ENCODE measurements at places on chromosomes 11 and 22. TPM values are rescaled to one million over a fixed set of nuclear protein-coding genes. Genes with fewer than 3 reads are reported as not detected.

Gene SLC17A6
- not detected for total RNA-seq

Gene PAMR1
- not detected for total RNA-seq

Gene SPDYC
- total RNA-seq = not detected

GRCh38 chr22:40014667-40015248 lies 20.0 kb downstream of the FAM83F start:
- H3K4me1 ChIP-seq = peaks cover 6% of the 10 kb centered on the region
- H3K36me3 ChIP-seq = no peaks in the 10 kb centered on the region
- no peak overlapping the region for H3K27ac ChIP-seq
- DNase-seq = no peak

DNA sequence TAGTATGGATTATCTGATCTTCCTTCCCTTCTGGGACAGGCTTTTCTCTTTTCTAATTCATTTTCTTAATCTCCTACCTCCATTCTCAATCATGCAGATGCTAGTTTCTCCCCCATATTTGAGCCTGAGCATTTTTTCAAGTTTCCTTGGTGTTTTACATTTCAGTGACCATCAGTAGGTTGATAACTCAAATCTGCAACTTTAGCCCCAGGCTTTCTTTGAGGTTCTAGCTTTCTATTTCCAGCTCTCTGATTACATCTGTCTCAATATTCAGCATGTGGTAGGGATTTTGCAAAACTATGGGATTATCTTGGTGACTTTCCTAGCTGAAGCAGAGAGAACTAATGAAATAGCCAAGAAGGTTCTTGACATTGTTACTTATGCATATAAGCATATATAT lies 67.8 kb downstream of the ARHGEF12 start:
- no peak overlapping the region for H3K27ac ChIP-seq
- H3K27me3 ChIP-seq = no peaks in the 10 kb centered on the region
- H3K4me1 ChIP-seq = no peaks in the 10 kb centered on the region
- no peak for DNase-seq
- H3K4me3 ChIP-seq = no peak overlapping the region
- no peaks in the 10 kb centered on the region for H3K36me3 ChIP-seq

- no peak overlapping the region for H3K4me3 ChIP-seq
- peaks cover 67% of the 10 kb centered on the region for H3K4me1 ChIP-seq
- no peaks in the 10 kb centered on the region for H3K36me3 ChIP-seq
- H3K27me3 ChIP-seq = no peaks in the 10 kb centered on the region
- peak overlapping the region; percentile 57 for H3K27ac ChIP-seq
Observed at GRCh38 chr11:118051611-118052461, 25.0 kb upstream of the TMPRSS4 start.

- H3K36me3 ChIP-seq = no peaks in the 10 kb centered on the region
- no peak overlapping the region for H3K4me3 ChIP-seq
- no peaks in the 10 kb centered on the region for H3K27me3 ChIP-seq
- no peak for DNase-seq
- no peak overlapping the region for H3K27ac ChIP-seq
Observed at GRCh38 chr11:24122291-24122690, 374.6 kb upstream of the LUZP2 start.

DNA sequence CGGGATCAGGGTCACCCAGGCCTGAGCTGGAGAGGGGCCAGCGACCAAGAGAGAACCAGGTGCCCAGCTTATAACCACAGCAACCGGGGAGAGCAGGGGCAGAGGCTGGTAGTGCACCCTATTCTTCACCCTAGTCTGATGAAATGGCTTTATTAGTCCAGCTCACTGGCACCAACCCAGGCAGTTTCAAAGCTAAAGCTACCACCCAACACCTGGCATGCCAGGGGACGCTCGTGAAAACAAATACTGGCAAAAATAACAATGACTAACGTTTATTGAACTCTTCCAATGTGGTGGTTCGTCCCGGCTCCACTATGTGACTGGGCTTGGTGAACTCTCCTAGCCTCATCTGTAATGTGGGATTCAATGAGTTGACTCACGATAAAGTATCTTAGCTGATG lies 30.6 kb downstream of the SCGB1A1 start:
- no peaks in the 10 kb centered on the region for H3K27me3 ChIP-seq
- H3K4me3 ChIP-seq = no peak overlapping the region
- H3K4me1 ChIP-seq = peaks cover 5% of the 10 kb centered on the region
- H3K36me3 ChIP-seq = no peaks in the 10 kb centered on the region
- H3K27ac ChIP-seq = no peak overlapping the region

GRCh38 chr11:121572571-121573059 lies 119.8 kb upstream of the SORL1-AS1 start:
- no peak overlapping the region for H3K4me3 ChIP-seq
- H3K27me3 ChIP-seq = no peaks in the 10 kb centered on the region
- no peak overlapping the region for H3K27ac ChIP-seq
- peaks cover 77% of the 10 kb centered on the region for H3K36me3 ChIP-seq

- H3K27ac ChIP-seq = no peak overlapping the region
- H3K4me3 ChIP-seq = no peak overlapping the region
- no peaks in the 10 kb centered on the region for H3K27me3 ChIP-seq
Observed at GRCh38 chr11:59680287-59681154, 11.7 kb upstream of the PATL1 start.

DNA sequence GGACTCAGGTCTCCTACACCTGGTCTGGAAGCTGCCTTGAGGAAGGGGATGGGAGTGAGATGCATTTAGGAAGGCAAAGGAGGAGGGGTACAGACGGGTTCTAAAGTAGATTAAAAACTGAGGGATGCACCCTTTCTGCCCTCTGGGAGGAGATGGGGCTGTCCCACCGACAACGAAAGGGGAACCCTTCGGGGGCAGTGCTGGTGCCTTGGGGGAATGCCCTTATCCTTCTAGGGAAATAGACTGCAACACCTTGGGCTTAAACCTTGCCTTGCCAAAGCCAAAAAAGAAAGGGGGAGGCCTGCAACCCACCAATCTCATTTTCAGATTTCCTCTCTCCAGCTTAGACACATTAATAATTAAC lies 89.8 kb downstream of the PLEKHA7 start:
- no peak overlapping the region for H3K27ac ChIP-seq
- H3K36me3 ChIP-seq = no peaks in the 10 kb centered on the region
- H3K4me3 ChIP-seq = no peak overlapping the region
- DNase-seq = no peak

DNA sequence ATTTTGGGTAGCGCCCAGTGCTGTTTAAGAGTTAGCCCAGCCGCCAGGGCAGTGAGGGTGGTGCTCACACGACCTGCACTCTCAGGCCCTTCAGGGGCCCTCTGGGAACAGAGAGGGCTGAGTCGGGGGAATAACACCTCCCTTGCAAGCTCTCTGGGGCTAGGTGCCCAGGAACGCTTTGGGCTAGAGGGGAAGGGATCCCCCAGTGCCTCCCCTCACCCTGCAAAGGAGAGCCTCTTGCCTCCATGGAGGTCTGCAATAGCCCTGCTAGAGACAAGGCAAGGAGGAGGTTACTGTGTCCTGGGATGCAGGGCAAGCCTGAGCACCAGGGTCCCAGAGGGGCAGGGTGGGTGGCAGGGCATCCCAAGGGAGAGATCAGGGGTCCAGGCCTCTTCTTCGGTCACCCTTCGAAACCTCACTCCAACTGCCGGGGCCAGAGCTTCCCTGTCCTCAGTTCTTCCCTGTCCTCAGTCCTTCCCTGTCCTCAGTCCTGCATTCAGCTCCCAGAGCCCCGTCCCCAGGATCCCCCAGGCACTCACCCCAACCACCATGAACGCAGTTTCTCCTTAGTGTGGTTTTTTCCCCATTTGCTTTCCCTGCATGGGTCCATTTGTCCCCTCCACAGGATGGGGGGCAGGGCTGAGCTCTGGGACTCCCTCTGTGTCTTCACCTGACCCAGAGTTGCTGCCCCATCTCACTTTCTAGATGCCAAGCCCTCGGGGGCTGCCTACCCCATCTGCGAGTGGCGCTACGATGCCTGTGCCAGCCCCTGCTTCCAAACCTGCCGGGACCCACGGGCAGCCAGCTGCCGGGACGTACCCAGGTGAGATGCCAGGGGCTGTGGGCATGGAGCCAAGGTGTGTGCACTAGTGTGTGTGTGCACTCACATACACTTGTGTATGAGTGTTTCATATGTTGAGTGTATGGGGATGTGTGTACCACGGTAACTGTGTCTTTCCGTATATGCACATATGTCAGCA lies 60.8 kb downstream of the OTOG start:
- no peak for DNase-seq
- H3K27ac ChIP-seq = no peak overlapping the region
- no peaks in the 10 kb centered on the region for H3K36me3 ChIP-seq
- H3K4me3 ChIP-seq = no peak overlapping the region
- no peaks in the 10 kb centered on the region for H3K27me3 ChIP-seq

DNA sequence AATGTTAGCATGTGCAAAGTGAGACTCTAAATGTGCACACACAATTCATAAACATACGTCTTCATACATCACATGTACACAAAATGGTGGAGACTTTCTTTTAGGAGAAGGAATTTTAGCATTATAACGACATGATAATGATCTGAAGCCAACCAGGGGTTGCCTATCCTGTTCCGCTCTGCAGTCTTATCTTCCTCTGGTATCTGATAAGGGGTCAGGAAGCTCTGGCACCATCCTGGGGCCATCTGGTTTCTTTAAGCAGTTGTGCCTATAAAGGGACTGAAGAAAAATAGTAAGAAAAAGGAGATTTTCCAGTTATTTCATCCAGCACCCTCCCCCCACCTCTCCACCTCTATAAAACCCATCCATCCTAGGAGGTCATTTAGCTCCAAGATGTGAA lies 5.8 kb upstream of the NUP50 start:
- H3K27ac ChIP-seq = no peak overlapping the region
- peaks cover 12% of the 10 kb centered on the region for H3K36me3 ChIP-seq
- DNase-seq = no peak
- H3K27me3 ChIP-seq = no peaks in the 10 kb centered on the region
- H3K4me3 ChIP-seq = no peak overlapping the region

GRCh38 chr11:565921-566509 lies 5.2 kb downstream of the RASSF7 start:
- H3K27ac ChIP-seq = no peak overlapping the region
- no peak for DNase-seq
- peaks cover 22% of the 10 kb centered on the region for H3K4me1 ChIP-seq
- no peaks in the 10 kb centered on the region for H3K36me3 ChIP-seq

DNA sequence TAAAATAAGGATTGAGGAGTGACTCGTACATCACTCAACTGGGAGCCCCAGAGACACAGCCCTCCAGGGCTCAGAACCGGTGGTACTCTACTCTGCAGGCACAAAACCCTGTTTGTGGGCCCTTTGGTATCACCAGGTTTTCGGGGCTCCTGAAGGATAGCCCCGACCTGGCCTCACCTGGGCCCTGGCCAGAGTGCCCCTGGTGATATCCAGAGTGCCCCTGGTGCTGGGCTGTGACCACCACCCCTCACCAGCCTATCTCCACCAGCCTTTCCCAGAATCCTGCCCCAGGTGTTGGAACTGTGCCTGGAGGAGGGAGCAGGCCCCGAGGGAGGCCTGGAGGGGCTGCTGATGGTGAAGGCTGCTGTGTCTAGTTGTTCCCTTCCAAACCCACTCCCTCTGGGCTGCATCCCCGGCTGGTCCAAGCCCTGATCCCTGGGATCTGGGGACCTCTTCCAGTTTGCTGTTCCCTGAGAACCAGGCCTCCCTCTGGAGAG lies 2.2 kb upstream of the GGT5 start:
- no peak overlapping the region for H3K27ac ChIP-seq
- peaks cover 20% of the 10 kb centered on the region for H3K4me1 ChIP-seq
- H3K27me3 ChIP-seq = no peaks in the 10 kb centered on the region
- H3K4me3 ChIP-seq = no peak overlapping the region
- no peak for DNase-seq

DNA sequence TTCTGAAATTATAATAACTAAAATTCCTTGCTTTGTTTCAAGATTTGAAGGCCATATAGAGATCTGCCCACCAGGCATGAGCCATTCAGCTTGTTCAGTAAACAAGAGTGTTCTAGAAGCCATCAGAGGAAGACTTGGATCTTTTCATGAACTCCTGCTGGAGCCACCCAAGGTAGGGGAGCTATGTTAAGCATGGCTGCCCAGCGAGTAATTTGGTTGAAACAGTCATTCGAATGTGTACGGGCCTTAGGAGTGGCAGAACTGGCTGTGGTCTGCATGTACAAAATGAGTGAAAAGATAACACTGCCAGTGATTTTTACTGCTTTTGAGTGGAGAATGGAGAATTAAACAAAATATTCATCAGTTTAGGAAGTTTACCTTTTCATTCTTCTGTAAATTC lies 103.7 kb downstream of the PPP6R3 start:
- H3K27me3 ChIP-seq = no peaks in the 10 kb centered on the region
- DNase-seq = no peak
- H3K4me1 ChIP-seq = peaks cover 4% of the 10 kb centered on the region
- no peak overlapping the region for H3K4me3 ChIP-seq
- H3K36me3 ChIP-seq = peaks cover 40% of the 10 kb centered on the region

- no peaks in the 10 kb centered on the region for H3K36me3 ChIP-seq
- no peak overlapping the region for H3K4me3 ChIP-seq
- no peak overlapping the region for H3K27ac ChIP-seq
- no peaks in the 10 kb centered on the region for H3K27me3 ChIP-seq
- peaks cover 6% of the 10 kb centered on the region for H3K4me1 ChIP-seq
- DNase-seq = no peak
Observed at GRCh38 chr22:39297490-39298240, 21.8 kb downstream of the RPL3 start.

DNA sequence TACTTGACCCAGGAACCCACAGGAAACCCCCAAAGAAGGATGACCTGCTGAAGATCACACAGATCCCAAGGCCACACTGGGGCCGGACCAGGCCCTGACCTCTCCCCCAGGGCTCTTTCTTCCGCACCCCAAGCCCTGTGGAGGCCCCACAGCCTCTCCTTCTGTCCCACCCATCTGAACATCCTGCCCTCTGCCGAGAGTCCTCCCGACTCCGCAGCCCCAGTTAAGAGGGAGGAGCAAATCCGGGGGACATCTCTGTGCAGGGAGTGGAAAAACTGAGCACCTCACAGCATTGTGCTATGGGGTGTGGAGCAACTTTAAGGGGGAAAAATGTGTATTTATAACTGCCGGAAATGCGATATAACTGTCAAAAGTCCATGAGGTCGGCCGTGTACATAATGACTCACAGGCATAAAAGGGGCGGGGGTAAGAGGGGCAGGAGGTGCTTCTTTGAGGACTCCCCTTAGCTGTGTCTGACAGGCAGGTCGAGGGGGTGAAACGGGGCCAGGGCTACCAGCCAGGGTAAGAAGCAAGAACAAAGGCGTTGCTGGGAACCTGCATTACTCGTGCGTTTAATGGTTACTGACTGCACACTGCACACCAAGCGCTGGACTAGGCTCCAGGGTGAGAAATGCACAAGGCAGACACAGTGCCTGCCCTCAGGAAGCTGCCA lies 57.2 kb downstream of the WNT11 start:
- H3K4me3 ChIP-seq = no peak overlapping the region
- H3K27me3 ChIP-seq = no peaks in the 10 kb centered on the region
- no peak overlapping the region for H3K27ac ChIP-seq
- H3K4me1 ChIP-seq = peaks cover 22% of the 10 kb centered on the region

- no peaks in the 10 kb centered on the region for H3K27me3 ChIP-seq
- no peaks in the 10 kb centered on the region for H3K4me1 ChIP-seq
- no peak for DNase-seq
- H3K36me3 ChIP-seq = peaks cover 76% of the 10 kb centered on the region
- H3K27ac ChIP-seq = no peak overlapping the region
Observed at GRCh38 chr22:30015846-30016245, 64.4 kb upstream of the HORMAD2 start.
